ENCODE measurements at places on chromosomes 5 and 9.

DNA sequence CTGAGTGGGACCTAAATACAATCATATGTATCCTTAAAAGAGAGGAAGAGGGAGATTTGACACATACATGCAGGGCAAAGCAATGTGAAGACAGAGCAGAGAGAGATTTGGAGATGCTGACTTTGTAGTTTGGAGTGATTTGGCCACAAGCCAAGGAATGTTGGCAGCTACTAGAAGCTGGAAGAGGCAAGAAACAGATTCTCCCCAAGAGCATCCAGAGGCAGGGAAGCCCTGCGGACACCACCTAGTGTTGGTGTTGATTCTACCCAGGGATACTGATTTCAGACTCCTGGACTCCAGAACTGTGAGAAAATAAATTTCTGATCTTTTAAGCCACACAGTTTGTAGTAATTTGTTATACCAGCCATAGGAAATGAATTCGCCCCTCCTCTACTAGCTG, 64.9 kb upstream of the OSMR start:
- peak; percentile 87 for DNase-seq

DNA sequence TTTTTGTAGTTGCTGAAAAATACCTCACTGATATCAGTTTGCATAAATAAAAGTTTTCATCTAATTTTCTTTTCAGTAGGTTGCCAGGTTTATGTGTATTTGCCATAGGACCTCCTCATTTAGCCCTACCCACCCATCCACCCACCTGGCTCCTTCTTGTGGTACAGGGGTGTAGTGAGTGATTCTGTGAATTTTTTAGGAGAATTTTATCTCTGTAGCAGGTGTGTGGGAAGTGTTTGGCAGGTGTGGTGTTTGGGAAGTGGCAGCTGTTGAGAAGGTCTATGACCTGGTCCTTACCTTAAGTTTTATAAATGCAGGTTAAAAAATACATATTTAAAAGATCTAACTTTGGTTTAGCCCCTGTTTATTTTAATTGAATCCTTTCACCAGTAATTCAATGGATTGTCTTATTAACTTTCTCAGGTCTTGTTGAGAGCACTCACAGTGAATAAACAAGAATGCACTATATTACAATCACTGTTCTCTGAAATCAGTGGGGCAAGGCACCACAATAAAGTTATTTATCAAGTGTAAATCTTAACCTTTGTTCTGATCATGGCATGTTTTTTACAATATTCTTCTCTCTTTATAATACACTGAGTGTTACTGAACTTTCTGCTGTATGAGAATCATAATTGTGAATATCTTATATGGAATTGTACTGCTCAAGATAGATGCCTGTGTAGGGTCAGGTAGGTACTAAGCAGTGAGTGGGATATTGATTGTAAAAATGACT, 189.1 kb downstream of the WDR70 start:
- DNase-seq = no peak

DNA sequence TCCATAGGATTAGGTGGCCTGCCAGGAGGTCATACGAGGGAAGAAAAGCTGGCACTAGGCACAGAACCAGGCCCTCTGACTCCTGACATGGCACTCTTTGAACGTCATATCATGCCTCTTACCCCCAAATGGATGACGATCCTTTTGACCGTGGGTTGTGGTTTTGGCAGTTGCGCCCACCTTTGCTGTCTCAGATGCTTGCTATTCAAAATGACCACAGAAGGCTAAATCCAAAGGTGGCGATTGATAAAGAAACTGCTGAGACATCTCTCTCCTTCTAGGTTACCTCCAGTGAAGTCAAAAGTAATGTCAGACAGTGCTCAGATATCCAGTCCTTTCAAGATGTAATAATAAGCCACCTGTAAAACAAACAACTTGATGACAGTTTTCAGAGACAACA, 385.0 kb downstream of the EFNA5 start:
- DNase-seq = peak; percentile 67

- no peak for DNase-seq
Measured at GRCh38 chr5:179311091-179311470, 34.2 kb downstream of the ADAMTS2 start.

DNA sequence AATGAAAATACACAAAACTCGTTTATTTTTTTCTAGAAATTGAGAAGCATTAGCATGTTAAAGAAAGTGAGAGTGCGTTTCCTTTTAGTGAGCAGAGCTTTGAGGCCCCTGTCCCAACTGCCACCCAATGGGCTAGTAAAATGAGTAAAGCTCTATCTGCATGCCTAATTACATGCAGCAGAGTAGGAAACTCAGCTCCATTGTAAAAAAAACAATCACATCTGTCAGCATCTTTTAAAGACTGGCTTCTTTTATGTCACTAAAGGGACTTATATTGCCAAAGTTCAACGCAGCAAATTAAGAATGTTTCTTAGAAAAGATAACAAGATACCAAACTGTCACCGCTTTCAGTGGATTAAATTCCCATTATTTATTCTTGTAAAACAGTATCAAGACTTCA, 154.0 kb downstream of the SNCAIP start:
- no peak for DNase-seq
